ENCODE measurements at places on chromosomes 1 and 21.

DNA sequence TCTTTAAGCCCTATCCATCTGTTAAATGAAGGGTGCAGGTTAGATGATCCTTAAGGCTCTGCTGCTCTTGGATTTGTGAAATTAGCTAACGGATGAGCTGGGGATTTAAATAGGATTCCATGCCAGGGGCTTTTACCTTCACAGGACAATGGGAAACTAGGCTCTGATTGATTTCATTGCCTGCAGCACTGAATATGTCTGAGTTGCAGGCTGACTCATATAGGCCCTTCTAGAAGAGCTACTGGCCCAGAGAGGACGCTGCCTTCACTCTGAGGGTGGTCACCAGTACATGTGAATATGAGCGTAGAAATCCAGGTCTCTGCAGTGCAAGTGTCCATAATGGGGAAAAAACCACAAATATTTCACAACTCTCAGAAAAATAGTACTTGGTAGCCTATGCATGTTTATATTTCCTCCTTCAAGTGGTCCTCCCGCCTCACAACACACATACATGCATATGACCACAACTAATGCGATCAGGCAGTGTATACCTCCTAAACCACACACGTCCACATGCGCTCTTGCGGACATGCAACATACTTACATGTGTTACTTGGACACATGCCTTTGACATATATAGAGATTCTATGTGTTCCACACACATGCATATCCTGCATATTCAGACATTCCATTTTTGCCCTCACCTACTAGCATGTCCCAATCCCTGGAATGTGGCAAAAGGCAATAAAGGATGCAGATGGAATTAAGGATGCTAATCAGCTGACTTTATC is 233.8 kb upstream of the JUN start:
- DNase-seq = no peak

GRCh38 chr1:41428738-41429640 is 55.5 kb downstream of the EDN2 start:
- DNase-seq = no peak

GRCh38 chr1:62229932-62230331 is 35.3 kb downstream of the L1TD1 start:
- DNase-seq = no peak

DNA sequence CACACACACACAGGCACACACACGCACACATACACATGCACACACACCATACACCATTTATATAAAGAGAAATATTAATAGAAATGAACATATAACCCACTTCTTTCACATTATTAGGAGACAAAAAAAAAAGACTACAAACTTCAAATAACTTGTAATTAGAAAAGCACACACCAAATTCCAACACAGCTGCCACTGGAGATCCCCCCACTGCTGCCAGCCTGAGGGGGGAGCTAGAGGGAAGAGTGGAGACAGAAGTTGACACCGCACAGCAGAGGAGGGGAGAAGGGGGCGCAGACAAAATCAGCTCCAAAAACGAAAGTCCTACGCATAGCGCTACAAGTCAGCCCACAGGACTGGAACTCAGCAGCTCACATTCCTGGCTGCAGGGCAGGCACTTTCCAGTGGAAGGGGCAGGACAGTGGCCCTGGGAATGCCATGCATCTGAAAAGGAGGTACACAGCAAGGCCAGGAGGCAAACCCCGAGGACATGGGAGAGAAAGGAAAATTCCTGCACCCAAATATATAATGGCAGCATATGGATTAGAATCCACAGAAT is 36.5 kb downstream of the LGALS8 start:
- no peak for DNase-seq

- no peak for DNase-seq
Measured at GRCh38 chr1:55046871-55047270, 7.5 kb downstream of the PCSK9 start.

DNA sequence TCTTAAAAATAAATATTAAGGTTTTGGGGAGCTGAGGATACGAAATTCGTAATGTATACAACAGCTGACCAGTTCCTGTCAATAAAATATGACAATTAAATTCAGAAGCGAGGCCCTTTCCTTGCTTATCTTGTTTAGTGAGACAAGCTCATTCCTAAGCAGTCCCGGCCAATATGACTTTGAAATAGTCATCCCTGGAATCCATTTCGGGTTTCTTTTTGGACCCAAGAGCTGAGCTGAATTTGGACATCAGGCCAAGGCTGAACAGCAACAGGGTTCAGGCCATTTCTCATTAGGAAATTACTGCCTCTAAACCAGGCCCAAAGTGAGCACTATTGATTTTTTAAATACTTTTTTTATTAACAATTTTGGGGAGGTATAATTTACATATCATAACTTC is 17.3 kb upstream of the FMN2 start:
- no peak for DNase-seq

- DNase-seq = peak; percentile 18
Measured at GRCh38 chr1:211695135-211695816, 19.9 kb upstream of the NEK2 start.

- DNase-seq = no peak
Measured at GRCh38 chr1:66274634-66275033, 259.3 kb upstream of the SGIP1 start.

- DNase-seq = no peak
Measured at GRCh38 chr1:82991569-82991968, 1007.4 kb downstream of the TTLL7 start.

GRCh38 chr1:1753607-1754005 is 24.7 kb downstream of the NADK start:
- no peak for DNase-seq

GRCh38 chr1:159142726-159143510 is 28.5 kb upstream of the CADM3 start:
- no peak for DNase-seq

DNA sequence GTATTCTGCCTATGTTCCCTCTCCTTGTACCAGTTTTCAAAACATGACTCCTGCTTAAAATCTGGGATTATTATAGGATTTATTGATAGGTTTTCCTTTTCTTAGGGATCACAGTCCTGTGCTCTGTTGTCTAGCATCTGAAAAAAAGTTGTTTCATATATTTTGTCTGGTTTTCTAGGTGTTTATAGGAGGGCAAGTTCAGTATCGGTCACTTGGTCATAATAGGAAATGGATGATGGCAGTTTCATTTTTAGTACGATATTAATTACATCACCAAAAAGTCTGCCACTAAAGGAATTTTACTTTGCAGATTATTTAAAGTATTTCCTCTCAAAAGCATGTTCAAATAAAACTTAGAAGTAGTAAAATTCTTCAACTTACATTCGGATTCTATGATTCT is 94.4 kb downstream of the RASAL2 start:
- DNase-seq = no peak

GRCh38 chr1:246579818-246580217 is 13.6 kb downstream of the CNST start:
- DNase-seq = no peak

DNA sequence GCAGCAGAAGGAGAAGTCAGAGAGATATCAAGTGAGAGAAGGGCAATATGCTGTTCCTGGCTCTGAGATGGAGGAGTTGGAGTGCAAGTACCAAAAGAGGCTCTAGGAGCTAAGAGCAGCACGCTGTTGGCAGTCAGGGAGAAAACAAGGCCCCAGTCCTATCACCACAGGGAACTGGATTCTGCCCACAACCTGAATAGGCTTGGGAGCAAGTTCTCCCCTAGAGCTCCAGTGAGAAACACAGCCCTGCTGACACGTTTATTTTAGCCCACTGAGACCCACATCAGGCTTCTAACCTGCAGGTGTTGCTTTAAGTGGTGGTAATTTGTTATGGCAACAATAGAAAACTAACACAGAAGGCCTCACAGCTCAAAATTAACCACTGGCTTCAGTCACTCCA is 31.8 kb upstream of the ZNF644 start:
- DNase-seq = no peak

- DNase-seq = peak; percentile 38
Measured at GRCh38 chr1:226627924-226628611, 79.5 kb downstream of the STUM start.

DNA sequence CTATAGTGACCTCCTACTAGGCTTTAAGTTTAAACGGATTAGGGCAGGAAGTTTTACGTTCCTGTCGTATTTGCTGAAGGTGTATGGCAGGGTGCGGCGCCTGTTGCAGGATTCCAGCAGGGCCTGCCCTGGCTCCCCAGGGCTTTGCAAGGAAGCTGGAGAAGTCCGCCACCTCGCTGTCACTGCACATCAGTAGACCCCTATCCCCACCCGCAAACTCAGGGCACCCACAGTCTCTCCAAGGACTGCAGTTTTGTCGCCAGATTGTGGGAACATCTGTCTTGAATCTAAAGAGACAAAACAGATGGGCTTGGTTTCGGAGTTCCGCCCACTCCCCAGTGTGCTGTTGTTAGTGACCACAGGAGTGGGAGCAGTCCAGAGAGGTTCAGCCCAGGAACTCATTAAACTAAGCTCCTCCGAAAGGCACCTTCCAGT is 110.8 kb downstream of the CDC7 start:
- no peak for DNase-seq

DNA sequence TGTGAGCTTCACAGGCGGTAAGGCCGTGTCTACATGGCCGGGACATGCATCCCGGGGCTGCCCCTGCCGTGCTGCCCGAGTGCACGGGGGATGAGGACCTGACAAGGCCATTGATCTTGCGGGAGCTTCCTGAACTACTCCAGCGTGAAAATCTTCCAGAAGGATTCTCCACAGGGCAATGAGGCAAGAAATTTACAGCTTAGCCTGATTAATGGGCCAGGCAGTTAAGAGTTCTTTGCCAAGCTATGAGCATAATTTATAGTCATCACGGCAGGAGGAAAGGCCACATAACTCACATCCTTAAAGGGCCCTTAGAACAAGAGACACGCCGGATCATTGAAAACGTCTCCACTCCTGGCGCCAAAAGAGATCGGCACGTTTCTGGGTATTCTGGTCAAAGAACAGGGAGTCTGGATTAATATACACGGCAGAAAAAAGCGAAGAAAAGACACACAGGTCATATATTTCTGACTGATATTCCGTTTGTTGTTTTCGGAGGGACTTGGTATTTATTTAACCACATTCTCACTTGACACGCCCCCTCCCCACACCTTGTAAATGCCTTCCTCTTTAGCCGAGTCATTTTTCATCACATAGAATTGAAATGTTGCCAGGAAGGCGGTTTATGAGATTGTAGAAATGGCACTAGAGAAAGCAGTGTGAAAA is 180.5 kb downstream of the DYRK1A start:
- DNase-seq = no peak

DNA sequence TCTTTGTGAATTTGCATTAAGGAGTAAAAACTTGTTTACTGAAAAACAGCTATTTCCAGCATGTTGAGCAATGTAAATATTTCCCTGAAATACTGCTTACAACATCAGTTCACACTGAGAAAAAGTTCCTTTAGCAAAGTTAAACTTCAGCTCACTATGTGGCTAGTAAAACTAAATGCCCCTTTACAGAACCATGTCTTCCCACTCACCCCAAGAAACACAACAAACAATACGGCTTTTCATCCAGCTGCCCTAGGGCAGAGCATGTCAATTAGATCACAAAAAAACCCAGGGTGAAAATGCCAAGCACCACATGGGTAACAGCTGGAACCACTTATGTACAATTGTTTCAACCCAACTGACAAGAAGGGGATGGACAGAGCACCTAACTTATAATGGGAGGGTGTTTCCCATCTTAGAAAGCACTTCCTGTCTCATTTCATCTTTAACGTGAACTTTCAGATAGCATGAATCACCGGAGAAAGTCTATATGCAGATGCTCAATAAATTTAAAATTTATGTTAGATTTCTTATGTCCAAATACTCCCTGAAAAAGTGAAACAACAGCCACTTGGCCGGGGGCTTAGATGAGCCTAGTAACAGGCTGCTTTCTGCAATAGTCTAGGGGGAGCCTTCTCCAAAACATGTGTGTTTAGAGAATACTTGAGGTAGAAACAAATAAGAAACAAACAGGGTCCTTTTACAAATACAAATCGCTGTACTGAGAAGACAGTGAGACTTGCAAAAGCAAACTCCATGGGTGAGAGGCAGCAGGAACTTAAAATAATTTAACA is 6.6 kb downstream of the NID1 start:
- no peak for DNase-seq

GRCh38 chr1:45930258-45931150 is 127.1 kb downstream of the MAST2 start:
- DNase-seq = no peak

DNA sequence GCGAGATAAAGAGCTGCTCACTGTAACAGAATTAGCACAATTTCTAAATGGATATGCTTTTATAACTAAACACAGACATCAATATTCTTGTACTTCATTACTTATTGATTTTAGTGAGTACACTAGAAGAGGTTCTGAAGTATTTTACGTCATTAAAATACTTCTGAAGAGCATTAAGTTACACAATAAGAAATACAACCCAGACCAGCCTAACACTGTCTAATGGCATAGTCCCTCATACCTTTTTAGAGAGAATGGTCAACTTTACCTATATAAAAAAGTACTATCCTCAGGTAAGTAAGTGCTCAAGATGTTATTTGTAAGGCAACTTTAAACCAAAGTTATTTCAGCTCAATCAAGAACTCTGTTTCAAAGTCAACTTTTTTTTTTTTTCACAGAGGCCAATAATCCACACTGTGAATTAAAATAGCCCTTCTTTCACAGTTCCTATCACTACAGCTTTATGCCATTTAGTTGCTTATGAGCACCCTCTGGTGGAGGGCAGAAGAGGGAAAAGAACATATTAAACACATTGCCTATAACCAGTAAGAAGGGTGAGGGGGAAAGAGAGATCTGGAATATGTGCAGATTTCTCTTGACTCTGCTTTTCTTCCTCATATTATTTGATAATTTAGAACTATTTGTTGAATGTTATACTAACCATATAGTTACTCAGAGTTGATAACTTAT is 182.1 kb upstream of the DMRTA2 start:
- no peak for DNase-seq

DNA sequence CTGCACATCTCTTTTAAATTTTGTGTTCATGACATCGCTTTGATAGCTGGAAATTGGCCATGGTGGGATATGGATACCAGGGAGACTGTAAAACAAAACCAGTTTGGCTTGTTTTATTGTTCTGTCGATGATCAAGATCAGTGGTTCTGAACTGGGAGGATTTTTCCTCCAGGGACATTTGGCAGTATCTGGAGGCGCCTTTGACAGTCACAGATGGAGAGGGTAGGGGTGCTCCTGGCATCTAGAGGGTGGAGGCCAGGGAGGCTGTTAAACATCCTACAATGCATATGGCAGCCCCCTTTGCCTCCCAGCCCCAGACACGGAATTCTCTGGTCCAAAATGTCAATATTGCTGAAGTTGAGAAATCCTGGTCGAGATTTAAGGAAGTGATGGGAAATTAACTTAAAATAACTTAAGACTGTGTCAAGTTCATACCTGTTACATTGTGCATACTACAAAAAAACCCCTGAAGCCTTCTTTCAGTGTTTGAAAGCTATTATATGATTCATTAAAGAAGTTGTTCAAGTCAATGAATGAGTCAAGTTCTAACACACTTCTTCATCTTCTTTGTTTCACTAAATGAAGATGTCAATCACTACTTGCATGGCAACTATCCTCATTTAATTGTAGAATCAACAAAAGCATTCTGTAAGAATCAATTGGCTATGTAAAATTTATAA is 150.9 kb downstream of the KCNJ6 start:
- DNase-seq = no peak

GRCh38 chr1:106969731-106970130 is 86.7 kb upstream of the PRMT6 start:
- DNase-seq = no peak
